ENCODE measurements at places on chromosomes 3 and 15. TPM values are rescaled to one million over a fixed set of nuclear protein-coding genes. Genes with fewer than 3 reads are reported as not detected.

- H3K27me3 ChIP-seq = no peaks in the 10 kb centered on the region
- no peak for DNase-seq
- H3K4me3 ChIP-seq = no peak within 1 kb of the TSS
- no peaks in the 10 kb centered on the region for H3K36me3 ChIP-seq
Measured at GRCh38 chr15:26866298-26867199, at the start of gene GABRA5. Gene GABRA5, plus strand, starts transcription at chr15:26867062. Its CDS starts 2,187 bp downstream, at chr15:26869249.

GRCh38 chr3:33579178-33579510, 138.9 kb downstream of the CLASP2 start:
- H3K4me3 ChIP-seq = no peak overlapping the region
- peaks cover 16% of the 10 kb centered on the region for H3K36me3 ChIP-seq
- no peak overlapping the region for H3K27ac ChIP-seq
- no peaks in the 10 kb centered on the region for H3K4me1 ChIP-seq
- H3K27me3 ChIP-seq = no peaks in the 10 kb centered on the region

DNA sequence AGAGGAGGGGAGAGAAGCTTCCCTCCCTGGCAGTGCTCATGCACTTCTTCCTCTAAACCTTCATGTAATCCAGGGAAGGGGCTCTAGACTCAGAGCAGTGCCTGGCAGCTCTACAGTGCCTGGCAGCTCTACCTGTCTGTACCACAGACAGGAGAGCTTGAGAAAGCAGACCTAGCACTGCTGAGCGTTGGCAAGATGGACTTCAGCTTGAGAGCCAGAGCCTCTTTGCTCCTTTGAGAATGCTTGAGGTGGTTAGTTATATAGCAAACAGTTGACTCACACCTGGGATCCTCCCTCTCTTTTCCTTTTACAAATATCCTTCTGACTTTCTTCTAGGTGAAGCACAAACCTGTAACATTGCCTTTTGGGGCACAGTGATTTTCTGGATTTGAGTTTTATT, 20.9 kb downstream of the FBXO22 start:
- DNase-seq = no peak
- no peaks in the 10 kb centered on the region for H3K27me3 ChIP-seq

- H3K4me3 ChIP-seq = no peak overlapping the region
- no peaks in the 10 kb centered on the region for H3K36me3 ChIP-seq
- DNase-seq = no peak
- no peak overlapping the region for H3K27ac ChIP-seq
- no peaks in the 10 kb centered on the region for H3K4me1 ChIP-seq
- H3K27me3 ChIP-seq = no peaks in the 10 kb centered on the region
Measured at GRCh38 chr3:146650691-146651442, 45.7 kb upstream of the PLSCR5 start.

- peak overlapping the region; percentile 81 for H3K4me3 ChIP-seq
- H3K4me1 ChIP-seq = peaks cover 43% of the 10 kb centered on the region
- H3K27ac ChIP-seq = peak overlapping the region; percentile 88
- H3K27me3 ChIP-seq = no peaks in the 10 kb centered on the region
Measured at GRCh38 chr3:150545419-150546225, 674 bp downstream of the SERP1 start.

- DNase-seq = no peak
- no peaks in the 10 kb centered on the region for H3K27me3 ChIP-seq
- no peak overlapping the region for H3K27ac ChIP-seq
- no peaks in the 10 kb centered on the region for H3K36me3 ChIP-seq
Measured at GRCh38 chr3:97464035-97464434, 300.5 kb upstream of the ARL6 start.

DNA sequence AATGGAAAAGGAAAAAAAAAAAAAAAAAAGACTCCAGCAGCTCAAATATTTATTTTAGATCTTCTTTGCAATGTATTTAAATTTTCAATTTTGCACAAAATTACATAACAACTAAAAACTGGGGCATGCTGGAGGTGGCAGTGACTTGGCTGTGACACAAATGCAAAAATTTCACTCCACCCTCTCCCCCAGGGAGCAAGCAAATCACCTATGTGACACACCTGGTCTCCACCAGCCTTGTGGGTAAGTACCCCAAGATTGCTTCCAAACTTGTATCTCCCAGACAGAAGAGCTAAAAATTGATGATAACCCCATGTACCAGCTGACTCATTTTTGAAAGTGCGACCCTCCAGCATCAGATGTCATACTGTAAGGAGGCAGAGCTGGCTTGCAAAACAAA, 32.0 kb downstream of the UBE3A start:
- H3K27ac ChIP-seq = no peak overlapping the region
- H3K27me3 ChIP-seq = no peaks in the 10 kb centered on the region
- peaks cover 9% of the 10 kb centered on the region for H3K4me1 ChIP-seq
- no peak for DNase-seq
- peaks cover 18% of the 10 kb centered on the region for H3K36me3 ChIP-seq

DNA sequence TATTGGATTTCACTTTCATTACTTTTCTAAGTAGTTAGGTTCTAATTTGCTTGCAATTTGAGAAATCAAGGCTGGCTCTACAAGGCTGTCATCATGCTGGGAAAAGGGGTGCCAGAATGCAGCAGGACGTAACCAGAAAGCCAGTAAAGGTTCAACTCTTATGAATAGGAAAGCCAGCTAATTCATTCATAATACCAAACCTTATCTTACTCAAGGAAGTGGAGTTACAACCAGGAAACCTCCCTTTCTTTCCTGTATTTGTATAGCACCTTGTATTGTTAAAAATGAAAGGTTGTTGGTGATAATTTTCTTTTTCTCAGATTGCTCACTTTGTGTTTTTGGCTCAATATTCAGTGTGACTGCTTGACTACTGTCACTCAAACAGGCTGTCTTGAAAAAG, 109.4 kb downstream of the FILIP1L start:
- H3K36me3 ChIP-seq = no peaks in the 10 kb centered on the region
- H3K4me3 ChIP-seq = no peak overlapping the region
- no peaks in the 10 kb centered on the region for H3K4me1 ChIP-seq
- no peak for DNase-seq
- no peak overlapping the region for H3K27ac ChIP-seq

- no peak overlapping the region for H3K4me3 ChIP-seq
- no peak for DNase-seq
- H3K27me3 ChIP-seq = no peaks in the 10 kb centered on the region
Measured at GRCh38 chr15:33985751-33986150, 17.5 kb downstream of the CHRM5 start.

GRCh38 chr3:138477801-138478200, 43.4 kb downstream of the ESYT3 start:
- no peak overlapping the region for H3K4me3 ChIP-seq
- no peaks in the 10 kb centered on the region for H3K27me3 ChIP-seq
- no peaks in the 10 kb centered on the region for H3K36me3 ChIP-seq
- H3K4me1 ChIP-seq = no peaks in the 10 kb centered on the region

DNA sequence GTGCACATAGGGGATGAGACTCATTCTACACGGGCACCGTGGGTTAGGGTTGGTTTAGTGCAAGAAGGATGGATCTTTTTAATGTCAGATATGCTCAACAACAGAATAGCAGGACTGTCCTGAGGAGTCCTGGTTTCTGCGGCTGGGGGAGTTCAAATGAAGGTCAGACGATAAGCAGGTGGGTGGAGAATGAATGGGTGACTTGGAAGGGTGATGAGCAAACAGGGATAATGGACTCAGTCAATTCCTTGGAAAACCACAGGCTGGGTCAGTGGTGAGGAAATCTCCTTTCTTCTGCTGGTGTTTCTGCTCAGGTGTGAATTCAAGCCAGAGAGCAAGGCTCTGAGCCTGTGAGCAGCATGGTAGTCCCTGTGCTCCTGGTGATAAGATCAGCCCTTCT, 59.9 kb downstream of the MESD start:
- no peaks in the 10 kb centered on the region for H3K36me3 ChIP-seq
- no peaks in the 10 kb centered on the region for H3K4me1 ChIP-seq
- H3K4me3 ChIP-seq = no peak overlapping the region

Gene ADGRG7
- not detected for total RNA-seq

Gene RHCG
- not detected for total RNA-seq

Gene CILP
- not detected for total RNA-seq

Gene SCAANT1
- total RNA-seq = not detected

Gene ANKRD34C
- total RNA-seq = not detected

Gene NR2F2
- total RNA-seq = not detected

Gene LDHAL6B
- not detected for total RNA-seq

All from CD8-positive, alpha-beta memory T cell (primary cell).